ENCODE measurements at places on chromosomes 11 and 22. TPM values are rescaled to one million over a fixed set of nuclear protein-coding genes. Genes with fewer than 3 reads are reported as not detected.
A peak's percentile ranks its signal among the peaks of the same experiment; 100 is the strongest.

Gene ZP1
- polyA plus RNA-seq: 0.33 TPM

GRCh38 chr22:45968003-45968650 is 8.8 kb downstream of the WNT7B start:
- DNase-seq: no peak

- no peak for DNase-seq
Measured at GRCh38 chr11:58994171-58994570, 54.9 kb downstream of the GLYATL1 start.

DNA sequence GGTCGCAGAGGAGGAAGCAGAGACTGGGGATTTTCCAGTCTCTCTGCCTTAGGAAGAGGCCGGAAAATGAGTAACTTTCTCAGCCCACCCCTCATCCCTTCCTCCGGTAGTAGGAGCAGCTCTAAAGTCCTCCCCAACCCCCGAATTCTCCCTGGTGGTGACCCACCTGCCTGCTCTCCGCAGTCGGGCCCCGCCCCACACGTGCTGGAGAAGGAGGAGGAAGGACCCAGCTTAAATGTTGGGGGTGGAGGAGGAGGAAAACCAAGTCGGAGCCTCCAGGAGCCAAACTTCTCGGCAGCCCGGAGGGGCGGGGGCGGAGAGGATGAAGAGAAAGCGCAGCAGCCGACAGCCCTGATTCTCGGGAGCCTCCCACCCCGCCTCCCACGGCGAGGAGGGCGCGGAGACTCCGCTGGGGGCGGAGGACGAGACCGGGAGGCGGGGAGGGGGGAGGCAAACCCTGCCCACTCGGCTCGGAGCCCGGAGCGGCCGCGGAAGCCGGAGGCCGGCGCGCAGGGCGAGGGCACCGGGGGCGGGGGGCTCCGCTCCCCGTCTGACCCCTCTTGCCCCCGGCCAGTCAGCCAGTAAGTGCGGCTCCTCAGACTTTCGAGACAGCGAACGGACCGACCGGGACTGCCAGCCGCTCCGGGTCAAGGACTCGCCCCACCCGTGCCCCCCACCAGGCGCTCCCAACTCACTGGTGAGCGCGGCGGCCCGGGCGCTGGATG is at the start of gene TPBGL:
TSS of gene TPBGL (plus strand) at position 464 of the 725 bp plus-strand sequence. CDS start 276 bp downstream, outside the sequence.
- DNase-seq: peak; percentile 43

All from heart left ventricle (tissue), 16 donors.